Left colon (tissue), 2 donors: ENCODE measurements at places on chromosomes 6 and 20.
A peak's percentile ranks its signal among the peaks of the same experiment; 100 is the strongest.

DNA sequence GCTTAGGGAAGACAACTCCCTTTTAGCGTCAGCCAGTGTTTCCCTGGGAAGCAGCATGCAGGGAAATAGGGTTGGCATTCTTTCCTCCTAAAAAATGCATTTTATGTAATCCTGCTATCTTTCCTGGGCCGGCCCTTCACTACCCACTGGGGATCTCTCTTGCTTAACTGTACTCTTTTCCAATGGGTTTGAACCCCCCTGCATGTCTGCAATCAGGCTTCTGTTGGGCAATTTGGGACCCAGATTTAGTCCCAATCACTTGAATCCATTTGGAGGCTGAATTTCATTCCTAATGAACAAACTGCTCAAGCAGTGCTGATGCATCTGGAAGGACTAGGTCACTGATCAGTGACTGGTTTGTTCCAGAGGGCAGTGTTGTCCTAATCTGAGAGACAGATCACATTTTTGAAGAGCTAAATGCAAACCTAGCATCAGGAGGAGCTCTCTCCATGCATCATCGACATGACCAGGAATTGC lies 152.0 kb downstream of the TSHZ2 start:
- DNase-seq, result no peak

DNA sequence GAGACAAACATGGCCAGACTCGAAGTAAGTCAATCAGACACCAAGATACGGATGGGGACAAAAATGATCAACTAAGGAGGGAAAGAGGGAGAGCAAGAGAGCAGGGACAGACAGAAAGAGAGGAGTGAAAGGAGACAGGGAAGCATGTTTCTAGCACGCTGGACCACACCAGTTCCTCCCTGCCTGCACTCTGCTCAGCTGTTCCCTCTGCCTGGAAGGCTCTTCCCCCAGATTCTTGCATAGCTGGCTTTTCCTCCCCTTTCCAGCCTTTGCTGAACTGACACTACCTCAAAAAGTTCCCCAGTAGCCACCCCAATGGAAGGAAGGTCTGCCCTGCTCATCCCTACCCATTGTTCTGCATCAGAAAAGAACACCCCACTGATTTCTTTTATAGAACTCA lies 185.9 kb downstream of the MAFB start:
- DNase-seq, result no peak

DNA sequence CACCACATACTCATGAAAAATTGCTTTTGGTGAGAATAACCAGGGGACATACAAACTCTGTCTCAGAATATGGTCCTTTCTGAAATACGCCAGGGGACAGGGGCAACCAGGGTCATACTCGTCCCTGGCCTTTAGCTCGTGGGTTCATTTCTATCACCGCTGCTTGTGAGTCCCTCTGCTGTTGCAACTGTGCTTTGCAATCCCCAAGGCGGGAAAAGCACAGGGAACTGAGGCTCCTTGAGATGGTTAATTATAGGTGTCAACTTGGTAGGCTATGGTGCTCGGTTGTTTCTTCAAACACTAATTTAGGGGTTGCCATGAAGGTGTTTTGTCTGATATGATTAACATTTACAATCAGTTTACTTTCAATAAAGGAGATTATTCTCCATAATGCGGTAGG lies 51.6 kb downstream of the RFPL4B start:
- DNase-seq, result no peak

GRCh38 chr20:53642196-53643030 lies 48.8 kb upstream of the ZNF217 start:
- peak; percentile 53 for DNase-seq

DNA sequence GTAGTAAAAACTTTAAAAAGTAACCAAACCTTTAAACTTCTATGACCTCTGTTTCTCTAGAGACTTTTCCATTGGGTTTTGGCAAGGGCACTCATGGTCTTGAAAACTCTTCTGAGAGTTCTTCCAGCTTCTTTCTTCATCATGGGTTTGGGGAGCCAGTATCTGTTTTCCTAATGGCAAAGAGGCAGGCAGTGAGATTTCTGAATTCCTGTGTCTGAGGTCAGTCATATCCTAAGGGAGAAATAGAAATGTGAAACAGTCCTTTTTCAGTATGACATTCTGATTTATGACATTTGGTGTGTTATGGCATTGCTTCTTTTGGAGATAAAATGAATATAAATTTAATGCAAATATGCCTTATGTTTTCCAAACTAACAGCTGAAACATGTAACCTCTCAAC lies 518.5 kb upstream of the MARCKS start:
- DNase-seq, result no peak

- DNase-seq, result no peak
Measured at GRCh38 chr6:45538641-45539547, 161.2 kb upstream of the SUPT3H start.

- no peak for DNase-seq
Measured at GRCh38 chr6:124494956-124495664, 467.1 kb upstream of the RNF217 start.

- no peak for DNase-seq
Measured at GRCh38 chr6:45127185-45127584, 200.9 kb upstream of the RUNX2 start.

DNA sequence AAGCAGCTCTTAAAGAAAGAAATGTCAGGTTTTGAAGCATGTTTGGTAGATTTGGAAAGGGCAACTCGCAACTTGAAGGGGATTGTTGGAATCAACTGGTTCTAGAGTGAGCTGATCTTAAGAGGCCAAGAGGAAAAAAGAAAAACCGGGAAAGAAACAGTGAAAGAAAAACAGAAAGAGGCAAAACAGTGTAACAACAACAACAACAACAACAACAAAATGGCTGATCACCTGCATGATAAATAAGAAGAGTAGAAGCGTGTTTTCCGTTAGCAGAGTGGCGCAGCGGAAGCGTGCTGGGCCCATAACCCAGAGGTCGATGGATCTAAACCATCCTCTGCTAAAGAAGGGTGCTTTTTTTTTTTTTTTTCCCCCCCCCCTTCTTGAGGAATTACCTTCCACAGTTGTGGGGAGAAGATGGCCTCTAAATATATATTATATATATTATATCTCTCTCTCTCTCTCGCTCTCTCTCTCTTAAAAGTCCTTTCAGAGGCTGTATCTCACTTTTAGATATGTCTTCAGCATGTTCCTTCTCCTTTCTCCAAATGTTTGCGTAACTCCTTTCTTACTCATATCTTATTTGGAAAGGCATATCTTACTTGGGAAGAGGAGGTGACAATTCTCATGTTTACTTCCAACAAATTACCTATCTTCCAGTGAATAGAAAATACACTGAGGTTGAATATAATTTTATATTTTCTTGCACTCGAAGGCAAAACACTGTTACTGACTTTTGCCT lies 134.4 kb downstream of the OR2B2 start:
- no peak for DNase-seq

DNA sequence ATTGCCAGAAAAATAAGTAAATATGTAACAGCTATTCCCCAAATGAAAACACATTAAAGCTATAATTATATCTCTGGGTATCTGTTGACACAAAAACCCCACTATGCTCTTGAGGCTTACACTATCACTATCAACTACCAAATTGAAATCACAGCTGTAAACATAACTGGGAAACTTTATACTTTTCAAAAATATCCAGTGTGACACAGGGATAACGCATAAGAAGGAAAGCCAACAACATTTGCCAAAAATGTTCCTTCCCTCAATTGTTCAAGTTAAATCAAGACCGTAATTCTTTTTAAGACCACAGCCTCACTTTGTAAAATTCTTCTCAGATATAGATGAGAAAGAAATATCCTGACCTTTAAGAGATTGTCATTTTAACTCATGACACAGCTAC lies 3.1 kb downstream of the ZHX3 start:
- no peak for DNase-seq

- DNase-seq, result no peak
Measured at GRCh38 chr6:117227245-117227962, 38.0 kb upstream of the VGLL2 start.

- DNase-seq, result no peak
Measured at GRCh38 chr6:141260627-141261015, 872.1 kb upstream of the GJE1 start.

DNA sequence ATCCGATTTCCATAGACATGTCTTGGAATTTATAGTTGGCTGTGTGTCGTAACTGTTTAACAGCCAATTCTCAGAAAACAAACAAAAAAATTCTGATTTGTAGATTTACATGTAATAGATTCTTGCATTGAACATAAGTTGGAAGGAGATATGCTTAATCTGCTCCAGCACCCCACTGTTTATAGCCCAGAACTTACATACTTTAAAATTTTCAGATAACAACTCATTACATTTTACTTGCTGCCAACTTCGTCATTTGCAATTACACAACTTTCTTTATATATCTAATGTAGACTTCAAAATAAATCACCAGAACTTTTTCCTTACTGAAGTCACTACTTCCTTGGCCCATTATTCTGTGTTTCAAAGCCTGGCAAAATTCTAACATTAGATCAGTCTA lies 472.3 kb upstream of the EYS start:
- no peak for DNase-seq

- no peak for DNase-seq
Measured at GRCh38 chr6:130769861-130770260, 57.3 kb upstream of the SMLR1 start.

GRCh38 chr6:63943826-63944225 lies 308.2 kb downstream of the PHF3 start:
- DNase-seq, result no peak

DNA sequence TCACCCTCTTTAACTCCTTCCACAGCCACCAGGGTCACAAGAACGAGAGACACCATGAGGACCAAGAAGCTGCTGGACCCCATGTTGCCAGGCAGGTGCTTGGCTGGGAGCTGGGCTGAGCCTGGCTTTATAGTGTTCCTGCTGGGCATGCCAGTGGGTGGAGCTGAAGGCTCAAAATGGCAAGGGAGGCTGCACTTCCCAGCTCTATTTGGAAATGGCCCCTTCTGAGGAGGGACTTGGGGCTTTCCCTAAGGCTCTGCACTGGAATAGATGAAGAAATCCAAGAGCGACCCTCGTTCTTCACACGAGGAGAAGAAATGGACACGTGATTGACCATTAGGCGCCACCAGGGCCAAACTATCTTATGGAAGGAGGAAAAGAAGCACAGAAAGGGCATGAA lies at the start of gene WFDC12:
TSS of gene WFDC12 (minus strand) at position 101 of the 400 bp plus-strand sequence. CDS start at position 83, 18 bp downstream.
- no peak for DNase-seq

DNA sequence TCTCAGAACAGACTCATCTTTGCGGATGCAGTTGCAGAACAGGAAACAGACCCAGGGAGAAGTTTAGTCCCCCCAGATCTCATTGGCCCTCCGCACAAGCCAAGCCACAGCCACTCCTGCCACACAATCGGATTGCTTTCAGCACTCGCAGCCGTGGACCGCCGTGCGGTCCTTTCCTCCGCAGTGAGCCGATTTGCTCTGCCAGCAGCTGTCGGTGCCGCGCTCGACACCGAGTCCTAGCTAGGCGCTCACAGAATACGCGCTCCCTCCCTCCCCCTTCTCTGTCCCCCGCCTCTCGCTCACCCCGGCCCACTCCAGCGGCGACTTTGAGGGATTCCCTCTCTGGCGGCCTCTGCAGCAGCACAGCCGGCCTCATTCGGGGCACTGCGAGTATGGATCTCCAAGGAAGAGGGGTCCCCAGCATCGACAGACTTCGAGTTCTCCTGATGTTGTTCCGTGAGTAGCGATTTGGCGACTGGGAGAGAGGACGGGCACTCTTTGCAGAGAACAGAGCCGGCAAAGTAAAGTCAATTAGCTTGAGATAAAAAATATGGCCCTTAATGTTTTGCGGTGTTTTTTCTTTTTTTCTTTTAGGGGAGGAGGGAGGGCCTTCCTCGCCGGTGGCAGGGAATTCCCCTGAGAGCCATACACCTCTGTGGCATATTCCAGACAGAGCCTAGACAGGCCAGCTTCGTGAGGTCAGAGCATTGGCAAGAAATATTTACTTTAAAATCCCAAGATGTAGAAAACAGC lies at the start of gene LAMP5:
TSS of gene LAMP5 (plus strand) at position 130 of the 753 bp plus-strand sequence. CDS start at position 393, 263 bp downstream.
- DNase-seq, result no peak

DNA sequence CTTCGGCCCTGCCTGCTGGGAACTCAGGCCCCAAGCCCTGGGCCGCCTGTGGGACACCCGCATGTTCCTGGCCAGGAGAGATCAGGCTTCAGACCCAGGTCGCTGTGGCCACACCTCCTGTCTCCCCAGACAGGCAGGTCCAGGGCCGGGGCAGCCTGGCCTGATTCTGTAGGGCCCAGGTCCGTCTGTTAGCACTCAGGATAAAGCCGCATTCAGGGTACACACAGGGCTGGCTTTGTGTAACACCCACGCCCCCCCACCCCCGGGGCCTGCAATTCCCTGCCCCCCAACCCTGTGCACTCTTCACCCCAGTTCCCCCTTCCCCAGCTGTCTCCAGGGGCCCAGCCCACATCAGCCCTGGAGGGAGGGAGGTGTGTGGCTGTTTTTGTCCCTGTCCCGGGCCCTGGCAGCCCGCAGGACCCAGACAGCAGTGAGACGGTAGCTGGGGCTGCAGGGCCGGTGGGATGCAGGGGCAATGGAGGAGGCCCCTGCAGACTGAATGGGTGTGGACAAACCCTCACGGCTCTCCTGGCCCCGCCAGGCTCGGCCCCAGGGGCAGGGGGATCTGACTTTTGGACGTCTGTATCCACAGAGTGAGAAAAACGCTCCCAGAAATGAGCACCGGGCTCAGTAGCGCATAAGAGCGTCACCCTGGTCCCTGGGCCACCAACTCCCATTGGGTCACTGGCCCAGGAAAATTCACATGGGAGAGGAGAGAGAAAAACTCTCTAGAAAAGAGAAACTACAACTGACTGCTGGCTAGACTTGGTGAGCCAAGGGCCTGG lies 42.4 kb upstream of the ZBP1 start:
- DNase-seq, result no peak

- DNase-seq, result no peak
Measured at GRCh38 chr20:57930351-57930750, 220.5 kb upstream of the PMEPA1 start.

DNA sequence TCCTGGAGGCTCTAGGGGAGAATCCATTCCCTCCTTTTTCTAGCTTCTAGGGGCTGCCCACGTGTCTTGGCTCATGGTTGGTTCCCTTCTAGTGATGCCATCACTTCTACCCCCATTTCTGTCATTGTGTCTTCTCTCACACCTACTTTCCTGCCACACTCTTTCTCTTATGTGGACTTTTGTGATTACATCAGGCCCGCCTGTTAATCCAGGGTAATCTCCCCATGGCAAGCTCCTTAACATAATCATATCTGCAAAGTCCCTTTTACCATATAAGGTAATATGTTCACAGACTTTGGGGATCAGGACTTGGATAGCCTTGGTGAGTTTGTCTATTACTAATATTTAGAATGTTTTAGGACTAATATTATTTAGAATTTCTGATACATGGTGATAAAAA lies 111.9 kb downstream of the DNAH8 start:
- DNase-seq, result no peak

- no peak for DNase-seq
Measured at GRCh38 chr6:10390495-10391298, 24.2 kb downstream of the TFAP2A start.

- no peak for DNase-seq
Measured at GRCh38 chr6:37334047-37334446, 19.7 kb upstream of the RNF8 start.

DNA sequence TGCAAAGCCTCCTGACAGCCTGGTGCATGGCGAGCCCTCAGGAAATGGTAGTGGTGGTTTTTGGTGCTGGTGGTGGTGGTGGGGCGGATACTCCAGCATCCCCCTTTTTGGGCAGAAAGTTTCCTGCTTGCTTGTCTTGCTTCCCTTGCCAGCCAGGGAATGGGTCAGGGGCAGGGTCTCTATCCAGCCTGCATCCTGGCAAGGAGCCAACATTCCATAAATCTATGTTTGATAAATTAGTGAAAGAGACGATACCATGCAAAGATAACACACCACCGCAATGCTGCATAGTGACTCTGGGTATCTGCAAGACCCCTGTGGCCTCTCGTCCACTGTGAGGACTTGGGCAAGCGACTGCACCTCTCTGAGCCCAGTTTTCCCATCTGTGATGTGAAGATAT lies 246.2 kb downstream of the LRFN2 start:
- no peak for DNase-seq

GRCh38 chr6:131022691-131023090 lies 40.4 kb downstream of the EPB41L2 start:
- no peak for DNase-seq
